ENCODE measurements at places on chromosomes 2 and 18.

GRCh38 chr2:13104723-13105122 is 388.0 kb downstream of the TRIB2 start:
- DNase-seq = no peak

- no peak for DNase-seq
Observed at GRCh38 chr2:16475586-16475985, 190.0 kb downstream of the CYRIA start.

DNA sequence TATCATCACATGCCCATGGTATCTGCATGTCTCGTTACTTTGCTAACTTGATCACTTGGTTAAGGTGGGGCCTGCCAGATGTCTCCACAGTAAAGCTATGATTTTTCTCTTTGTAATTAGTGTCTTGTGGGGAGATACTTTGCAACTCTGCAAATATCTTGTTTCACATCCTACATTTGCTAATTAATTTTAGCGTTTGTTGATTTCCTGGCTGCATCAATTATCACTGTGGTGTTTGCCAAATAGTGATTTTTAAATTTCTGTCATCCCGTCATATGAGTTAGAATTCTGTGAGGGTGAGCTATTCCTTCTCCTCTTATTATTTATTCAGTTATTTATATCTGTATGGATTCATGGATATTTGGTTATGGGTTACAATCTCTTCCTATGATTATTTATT is 161.4 kb downstream of the FMNL2 start:
- no peak for DNase-seq

DNA sequence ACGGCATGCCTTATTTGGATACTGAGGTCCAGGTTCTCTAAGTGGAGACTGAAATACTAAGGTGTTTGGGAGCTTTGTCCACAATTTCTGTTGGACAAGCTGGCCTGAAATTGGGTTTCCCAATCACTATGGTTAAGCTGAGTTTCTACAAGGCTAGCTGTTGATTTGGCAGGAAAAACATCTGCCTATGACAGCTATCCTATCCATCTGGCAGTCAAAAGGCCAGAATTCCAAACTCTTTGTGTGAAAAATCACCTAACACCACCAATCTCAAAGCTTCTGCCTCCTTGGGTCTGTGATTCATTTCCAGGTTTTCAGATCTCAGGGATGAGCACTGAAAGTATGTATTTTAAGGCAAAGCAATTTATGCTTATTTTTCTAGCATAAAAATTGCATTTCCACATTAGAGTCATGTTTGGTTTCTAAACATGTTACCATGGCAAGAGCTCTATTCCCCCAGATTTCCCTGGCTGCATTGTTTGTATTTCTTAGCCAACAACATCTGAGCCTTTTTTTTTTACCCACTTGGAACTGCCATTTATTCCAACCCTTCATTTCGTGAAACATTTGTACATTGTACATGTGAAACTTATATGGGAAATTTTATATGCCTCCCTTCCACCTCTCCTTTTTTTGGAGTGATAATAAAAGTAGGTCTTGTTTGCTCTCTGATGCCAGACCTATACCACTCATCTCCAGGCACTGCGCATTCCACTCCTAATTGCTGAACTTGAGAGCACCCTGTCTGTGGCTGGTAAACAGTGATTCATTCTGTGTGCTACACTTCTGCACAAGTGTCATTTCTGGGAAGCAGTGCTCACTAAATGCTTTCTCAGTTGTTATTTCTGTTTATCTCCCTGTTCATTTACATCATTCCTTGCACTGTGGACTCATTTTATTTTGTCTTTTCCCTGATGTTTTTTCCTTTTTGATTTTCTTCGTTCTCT is 15.9 kb upstream of the CCDC85A start:
- no peak for DNase-seq

GRCh38 chr2:14517731-14518130 is 114.8 kb upstream of the LRATD1 start:
- DNase-seq = no peak

DNA sequence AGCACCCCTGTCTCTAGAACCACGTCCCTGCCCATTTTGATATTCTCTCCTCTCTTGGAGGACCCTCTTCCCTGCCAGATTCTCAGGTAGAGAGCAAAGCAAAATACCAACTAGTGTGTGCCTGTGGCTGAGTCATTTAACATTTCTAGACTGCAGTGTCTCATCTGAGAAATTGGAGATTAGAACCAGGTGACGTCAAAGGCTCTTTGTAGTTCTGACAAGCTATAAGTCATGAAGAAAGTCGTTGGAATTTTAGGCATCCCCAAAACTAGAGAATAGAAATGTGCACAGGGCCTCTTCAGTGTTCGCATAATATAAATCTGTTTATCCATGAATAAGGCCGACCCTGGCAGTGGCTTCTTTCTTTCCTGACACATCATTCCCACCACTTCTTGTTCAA is 74.4 kb upstream of the TANC1 start:
- no peak for DNase-seq

GRCh38 chr2:231866450-231866849 is 59.7 kb downstream of the NPPC start:
- no peak for DNase-seq

DNA sequence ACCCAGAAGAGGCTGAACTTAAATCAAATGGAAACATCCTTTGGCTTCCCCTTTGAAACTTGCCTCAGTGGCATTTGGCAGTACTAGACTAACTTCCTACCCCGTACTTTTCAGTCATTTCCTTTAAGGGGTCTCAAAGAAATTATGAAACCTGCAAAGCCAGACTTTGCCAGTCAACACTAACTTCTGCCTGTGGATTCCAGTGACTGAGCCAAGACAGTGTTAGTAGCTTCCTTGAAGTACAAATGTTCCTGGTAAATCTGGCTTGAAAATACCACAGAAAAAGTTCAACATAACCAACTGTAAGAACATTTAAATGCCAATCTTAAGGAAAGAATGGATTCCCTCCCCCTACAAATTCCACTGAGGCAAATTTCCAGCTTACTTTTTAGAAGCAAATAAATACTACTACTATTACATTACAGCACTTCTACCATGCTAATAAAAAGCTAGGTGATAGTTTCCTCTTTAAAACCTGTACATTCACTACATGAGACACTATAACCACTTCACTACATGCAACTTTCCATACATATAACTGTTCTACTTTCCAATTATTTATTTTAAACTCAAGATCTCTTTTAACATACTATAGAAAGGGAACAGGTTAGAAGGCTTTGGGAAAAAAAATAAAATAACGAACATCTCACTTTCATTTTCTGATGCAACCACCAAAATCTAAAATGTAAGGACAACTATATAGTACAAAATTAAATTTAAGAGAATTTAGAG is 2.4 kb downstream of the PELI1 start:
- DNase-seq = no peak

DNA sequence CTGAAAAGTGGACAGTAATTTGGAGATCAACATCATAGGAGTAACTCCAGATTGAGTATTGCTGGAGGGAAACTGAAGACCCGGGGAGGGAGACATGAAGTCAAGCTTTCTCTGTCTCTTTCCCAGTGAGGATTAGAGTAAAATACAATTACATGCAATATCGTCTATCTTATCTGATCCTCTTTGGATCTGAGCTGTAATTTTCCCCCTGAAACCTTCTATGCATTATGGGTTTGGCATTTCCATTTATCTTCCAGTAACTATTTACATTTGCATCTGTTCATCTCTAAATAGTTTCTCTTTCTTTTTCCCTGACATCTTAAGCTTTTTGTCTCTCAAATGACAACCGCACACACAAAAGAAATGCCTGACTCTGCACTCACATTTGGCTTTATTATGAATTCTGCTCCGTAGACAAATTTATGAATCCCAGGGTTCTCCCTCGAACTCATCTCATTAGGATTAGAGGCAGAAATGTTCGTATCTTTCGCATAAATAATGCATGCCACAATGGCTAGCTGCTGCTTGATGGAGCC is 113.1 kb downstream of the SPP2 start:
- DNase-seq = no peak

Data from HuH-7 (cell line).